Smooth muscle cell of the brain vasculature (primary cell): ENCODE measurements at places on chromosomes 12 and 14.

GRCh38 chr12:21757735-21758134 is 16.8 kb downstream of the KCNJ8 start:
- no peak for DNase-seq

- DNase-seq, result no peak
Observed at GRCh38 chr12:88219861-88220260, 77.8 kb downstream of the TMTC3 start.

DNA sequence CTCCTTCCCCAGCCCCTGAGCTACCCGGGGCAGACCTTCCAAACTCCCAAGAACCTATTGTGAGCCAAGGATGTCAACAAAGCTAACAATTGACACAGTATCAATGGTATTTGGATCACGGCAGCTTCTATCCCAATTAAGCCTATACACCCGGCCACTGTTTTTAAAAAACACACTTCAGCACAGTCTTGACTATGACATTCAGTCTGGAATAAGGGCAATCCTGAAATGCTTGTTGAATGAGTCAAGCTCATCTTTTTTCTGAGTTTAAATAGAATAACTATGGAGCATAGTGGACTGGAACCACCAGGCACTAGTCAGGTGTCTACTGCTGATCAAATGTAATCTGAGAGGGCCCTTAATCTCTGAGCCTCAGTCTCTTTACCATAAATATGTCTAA is 5.7 kb downstream of the DENND5B start:
- no peak for DNase-seq

- DNase-seq, result no peak
Observed at GRCh38 chr12:131917711-131918306, 11.3 kb upstream of the PUS1 start.

DNA sequence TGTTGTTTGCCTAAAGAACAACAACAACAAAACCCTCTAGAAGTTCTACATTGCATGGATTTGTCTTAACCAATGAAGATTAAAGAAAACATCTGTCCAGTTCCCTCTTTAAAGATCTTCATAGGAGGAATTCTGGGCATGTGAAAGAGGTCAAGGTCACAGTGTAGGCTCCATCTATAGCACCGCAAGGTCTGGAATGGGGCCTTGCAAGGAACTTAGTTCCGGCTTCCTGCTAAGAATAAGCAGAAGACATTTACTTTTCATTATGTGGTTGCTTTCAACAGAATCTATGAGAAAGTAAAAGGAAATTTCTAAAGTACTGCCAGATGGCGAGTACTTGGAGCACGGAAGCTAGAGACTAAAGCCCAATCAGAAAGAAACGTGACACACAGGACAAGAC is 57.2 kb upstream of the GNPNAT1 start:
- peak; percentile 64 for DNase-seq

DNA sequence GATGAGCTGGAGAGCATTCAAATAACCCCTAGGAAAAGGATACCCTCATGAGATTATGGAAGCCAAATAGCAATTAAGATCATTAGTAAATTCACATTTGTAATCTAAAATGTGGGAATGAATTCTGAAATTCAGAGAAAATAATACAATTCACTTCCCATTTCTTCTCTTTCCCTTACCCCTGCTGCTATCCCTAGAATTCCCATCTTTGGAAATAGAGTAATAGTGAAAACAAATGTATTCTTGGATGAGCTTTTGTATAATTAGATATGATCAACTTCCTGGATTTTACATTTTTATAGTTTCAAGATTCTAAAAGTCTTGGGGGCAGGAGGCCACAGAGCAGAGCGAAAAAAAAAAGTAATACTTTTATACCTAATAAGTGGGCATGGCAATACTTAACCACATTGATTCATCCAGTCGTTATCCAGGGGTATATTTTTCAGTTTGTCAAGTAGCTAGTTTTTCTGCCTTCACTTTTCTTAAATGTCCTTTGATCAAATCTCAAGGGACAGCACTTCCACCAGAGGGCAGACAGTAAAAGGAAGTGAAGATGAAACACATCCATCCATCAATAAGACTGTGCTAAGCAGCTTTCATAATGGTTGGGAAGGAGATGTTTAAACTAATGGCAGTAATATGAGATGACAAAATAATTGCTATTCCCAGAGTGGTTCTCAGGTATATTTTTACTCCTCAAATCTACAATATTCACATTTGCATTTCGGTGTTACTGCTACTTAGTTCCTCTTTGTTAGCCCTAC is 401.3 kb downstream of the DIO2 start:
- no peak for DNase-seq

DNA sequence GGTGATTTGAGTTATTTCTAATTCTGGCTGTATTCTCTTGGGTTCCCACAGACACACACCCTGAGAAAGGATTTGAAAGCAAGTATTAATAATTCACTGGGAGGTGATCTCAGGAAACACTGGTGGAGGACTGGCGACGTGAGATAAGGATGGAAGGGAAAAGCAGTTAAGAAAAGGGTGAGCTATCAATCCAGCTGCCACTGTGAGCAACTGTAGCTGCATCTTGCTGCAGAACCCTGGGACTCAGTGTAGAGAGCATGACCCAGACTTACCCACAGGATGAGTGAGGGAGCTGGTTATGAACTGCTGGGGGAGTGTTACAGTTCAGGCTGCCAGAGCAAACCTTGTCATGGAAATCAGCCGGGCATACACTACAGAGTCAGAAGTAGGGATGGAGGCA is 71.9 kb downstream of the RESF1 start:
- no peak for DNase-seq

DNA sequence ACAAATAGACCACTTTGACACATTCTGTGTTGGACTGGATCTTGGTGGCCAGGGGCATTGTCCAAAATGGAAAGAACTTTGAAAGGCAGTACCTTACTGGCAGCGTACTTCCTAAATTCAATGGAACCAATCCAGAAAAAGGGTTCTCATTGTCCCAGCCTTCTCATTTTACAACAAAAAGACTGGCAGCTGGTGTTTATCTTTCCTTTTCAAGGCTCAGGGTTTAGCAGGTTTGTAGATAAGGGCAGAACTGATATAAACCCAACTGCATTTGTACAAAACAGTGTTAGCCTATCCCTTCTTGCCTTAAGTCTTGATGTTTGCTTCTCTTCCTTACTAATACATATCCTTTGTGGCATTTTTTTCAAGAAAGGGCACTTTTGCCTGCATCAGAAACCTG is 7.7 kb downstream of the THAP2 start:
- no peak for DNase-seq

- DNase-seq, result no peak
Observed at GRCh38 chr14:55912344-55912743, 205.9 kb upstream of the PELI2 start.

GRCh38 chr12:127401005-127401404 is 866.0 kb upstream of the TMEM132C start:
- no peak for DNase-seq

GRCh38 chr12:67698672-67699581 is 50.4 kb downstream of the DYRK2 start:
- no peak for DNase-seq

GRCh38 chr12:28535216-28535615 is 345.0 kb downstream of the CCDC91 start:
- DNase-seq, result no peak

GRCh38 chr12:28988325-28988704 is 160.8 kb upstream of the FAR2 start:
- no peak for DNase-seq

DNA sequence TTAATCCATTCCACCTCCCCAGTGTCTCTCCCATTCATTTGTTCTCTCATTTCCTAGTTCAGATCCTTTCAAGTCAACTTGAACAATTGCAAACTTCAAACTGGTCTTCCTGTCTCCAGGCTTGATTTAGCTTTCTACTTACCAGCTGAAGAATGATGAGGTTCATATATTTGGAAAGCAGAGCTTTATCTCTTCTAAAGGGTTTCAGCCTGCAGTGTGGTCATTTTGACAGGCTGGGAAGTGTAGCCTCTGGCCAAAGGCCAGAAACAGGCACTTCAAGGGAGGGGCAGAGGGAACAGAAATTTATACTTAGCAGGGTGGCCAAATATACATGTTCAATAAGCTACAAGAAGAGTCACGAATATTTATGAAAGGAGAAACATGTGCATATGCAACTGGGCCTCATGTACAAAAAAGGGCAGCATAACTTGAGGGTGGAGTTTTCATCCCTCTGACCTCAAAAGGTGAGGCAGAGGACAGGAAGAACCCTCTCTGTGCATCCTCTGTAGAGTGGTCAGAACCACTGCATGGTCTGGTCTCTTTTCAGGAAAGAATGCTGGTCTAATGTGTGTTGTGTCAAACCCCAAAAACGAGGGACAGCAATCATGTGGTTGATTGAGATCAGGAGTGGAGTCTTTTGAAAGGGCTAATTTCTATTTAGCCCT is 34.0 kb upstream of the HECTD1 start:
- DNase-seq, result no peak

DNA sequence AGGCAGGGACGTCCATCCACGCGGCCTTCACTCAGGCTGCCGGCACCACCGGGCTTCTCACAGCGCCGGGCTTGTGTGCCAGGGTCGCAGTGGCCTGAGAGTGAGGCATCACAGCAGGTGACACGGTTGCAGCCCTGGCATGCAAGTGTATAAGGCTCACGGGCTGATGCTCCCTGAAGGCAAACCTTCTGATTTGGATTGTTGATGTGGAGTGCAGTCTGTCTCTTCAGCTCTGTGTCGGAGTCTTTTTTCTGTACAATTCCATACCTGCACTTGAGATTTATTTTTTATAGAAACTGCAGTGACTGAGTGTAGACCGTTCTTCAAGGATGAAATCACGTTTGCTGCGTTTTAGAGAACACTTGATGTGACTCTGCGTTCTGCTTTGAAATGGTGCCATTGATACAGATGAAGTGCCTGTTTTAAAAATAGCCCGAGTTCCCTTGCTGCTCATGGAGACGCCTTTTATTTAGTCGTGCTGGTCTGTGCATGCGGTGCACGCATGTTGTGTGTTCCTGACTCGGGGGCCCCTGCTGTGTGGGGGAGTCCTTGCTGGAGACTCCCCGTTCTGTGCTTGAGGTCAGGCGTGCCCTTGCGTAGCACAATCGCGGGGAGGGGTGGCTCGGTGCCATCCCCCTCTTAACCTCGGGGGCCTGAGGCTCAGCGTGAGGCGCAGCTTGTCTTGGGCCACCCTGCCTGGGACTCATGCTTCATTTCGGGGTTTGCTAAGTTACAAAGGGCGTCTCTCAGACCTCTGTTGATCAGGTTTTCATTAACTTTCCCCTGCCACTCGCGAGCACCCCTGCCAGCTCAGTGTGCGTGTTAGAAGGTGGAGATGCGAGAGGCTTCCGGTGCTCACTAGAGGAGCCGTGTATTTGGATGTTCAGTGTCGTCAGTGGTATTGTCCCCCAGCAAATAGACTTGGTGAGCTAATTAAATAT is 21.6 kb upstream of the AMN start:
- no peak for DNase-seq
